ENCODE measurements at places on chromosomes 5 and 9.

GRCh38 chr9:108963459-108964143 lies 29.4 kb downstream of the ABITRAM start:
- no peak for DNase-seq

GRCh38 chr5:122352331-122352730 lies 40.3 kb downstream of the SNCAIP start:
- DNase-seq = no peak

DNA sequence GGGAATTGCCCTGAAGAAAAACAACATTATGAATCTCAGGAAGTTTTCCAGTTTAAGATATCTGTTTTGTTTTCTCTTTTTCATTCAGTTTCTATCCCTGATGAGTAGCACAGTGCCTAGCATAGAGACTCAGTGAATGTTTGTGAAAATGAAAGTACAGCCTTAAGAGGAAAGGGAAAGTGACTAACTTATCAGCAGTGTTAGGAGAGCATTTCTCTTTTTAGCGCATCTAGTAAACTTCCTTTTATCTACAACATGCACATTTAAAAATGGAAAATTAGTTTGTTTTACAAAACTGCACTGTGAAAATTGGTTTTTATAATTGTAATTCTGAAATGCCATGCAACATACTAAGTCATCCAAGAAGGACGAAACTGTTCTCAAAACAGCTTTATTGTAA lies 110.8 kb downstream of the SMARCA2 start:
- DNase-seq = no peak

- no peak for DNase-seq
Measured at GRCh38 chr5:168285696-168286095, 5.7 kb upstream of the WWC1 start.

- no peak for DNase-seq
Measured at GRCh38 chr5:6739603-6740002, 26.4 kb downstream of the TENT4A start.

- DNase-seq = no peak
Measured at GRCh38 chr5:6832994-6833393, 119.8 kb downstream of the TENT4A start.

GRCh38 chr5:80884086-80884813 lies 75.9 kb upstream of the RASGRF2 start:
- no peak for DNase-seq

DNA sequence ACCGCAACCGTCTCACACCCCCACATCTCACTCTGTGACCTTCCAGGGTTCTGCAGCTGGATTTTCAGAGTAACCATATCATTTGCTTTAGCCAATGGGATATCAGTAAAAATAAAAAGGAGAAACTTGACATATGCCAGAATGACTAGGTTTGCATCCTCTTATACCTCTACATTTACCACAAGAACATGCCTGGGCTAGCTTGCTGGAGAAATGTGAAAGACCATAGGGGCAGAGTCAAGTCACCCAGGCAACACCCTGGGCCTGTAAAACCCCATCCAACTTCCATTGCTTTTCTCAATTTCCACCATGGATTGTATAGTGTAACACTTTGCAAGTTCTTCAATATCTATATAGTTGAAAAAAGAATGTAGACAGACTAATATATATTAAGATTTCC lies 731.1 kb downstream of the PTPRD start:
- no peak for DNase-seq

GRCh38 chr9:21392270-21392669 lies 7.1 kb upstream of the IFNA2 start:
- DNase-seq = no peak

DNA sequence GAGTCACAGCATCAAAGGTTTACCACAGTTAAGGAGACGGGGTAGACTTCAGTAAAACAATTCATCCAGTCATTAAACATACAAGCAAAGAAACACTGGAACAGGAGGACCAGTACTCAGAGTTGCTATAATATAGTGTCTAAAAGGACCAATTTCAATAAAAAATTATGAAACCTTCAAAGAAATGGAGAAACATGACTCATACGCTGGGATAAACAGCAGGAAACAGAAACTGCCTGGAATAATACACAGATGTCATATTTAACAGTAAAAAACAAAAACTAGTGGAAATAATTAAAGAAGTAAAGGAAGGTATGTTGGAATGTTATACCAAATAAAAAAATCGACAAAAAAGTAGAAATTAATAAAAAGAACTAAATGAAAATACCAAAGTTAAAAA lies 1075.9 kb downstream of the NR2F1-AS1 start:
- no peak for DNase-seq

DNA sequence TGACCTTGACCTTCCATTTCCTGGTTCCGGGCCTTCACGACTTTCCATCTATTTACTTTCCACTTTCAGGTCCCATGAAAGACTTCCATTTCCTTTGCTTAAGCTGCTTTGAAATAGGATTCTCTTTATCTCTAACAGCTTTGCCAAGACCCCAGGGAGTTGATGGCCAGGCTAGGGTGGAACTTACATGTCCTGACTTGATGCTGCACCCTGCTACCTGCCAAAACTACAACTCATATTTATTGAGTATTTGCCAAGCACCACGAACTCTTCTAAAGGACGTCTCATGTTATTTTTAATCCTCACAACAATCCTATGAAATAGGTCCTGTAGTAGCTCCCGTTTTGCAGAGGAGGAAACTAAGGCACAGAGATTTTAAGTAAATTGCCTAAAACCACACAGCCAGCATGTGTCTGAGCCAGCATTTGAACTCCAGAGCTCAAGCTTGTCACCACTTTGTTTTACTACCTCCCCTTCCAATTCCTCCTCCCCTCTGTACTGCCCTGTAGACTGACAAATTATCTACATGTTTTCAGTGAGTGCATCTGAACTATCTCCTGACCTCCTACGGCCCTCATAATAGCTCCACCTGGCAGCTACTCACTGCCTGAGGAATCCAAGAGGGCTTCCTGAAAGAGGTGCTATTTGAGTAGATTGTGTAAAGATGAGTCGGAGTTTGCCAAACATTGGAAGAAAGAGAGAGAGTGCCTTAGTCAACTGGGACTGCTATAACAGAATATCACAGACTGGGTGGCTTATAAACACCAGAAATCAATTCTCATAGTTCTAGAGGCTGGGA lies 38.4 kb upstream of the SMIM23 start:
- DNase-seq = no peak

DNA sequence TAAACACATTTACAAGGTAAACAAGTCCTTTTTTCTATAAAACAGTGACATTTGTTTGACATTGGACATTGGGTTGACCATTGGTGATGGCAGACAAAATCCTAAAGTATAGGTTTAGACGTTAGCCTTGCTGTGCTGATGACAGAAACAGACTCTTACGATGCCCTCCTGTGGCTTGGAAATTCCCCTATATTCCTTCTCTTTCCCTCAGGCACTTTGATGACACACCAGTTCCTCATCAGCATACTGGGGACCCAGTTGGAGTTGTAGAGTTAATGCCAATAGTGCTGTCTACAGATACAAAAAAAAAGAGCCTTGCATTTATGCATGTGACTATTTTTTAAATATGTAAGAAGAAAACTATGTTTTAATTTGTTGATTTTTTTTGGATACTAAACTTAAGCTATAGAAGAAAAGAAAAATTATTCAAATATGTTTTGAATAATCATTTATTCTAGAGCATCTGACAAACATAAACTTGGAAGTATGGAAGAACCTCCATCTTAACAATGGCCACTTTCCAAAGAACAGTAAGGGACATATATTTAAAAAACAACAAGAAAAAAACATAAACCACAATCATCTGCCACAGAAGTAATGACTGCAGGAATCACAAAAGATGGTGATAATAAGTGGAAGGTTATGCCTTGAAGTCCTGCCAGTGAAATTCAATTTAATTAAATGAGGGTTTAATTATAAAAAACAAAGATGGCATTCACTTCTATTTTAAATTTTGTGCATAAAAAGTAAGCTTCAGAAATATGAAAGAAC lies 75.6 kb upstream of the SNCAIP start:
- DNase-seq = no peak

DNA sequence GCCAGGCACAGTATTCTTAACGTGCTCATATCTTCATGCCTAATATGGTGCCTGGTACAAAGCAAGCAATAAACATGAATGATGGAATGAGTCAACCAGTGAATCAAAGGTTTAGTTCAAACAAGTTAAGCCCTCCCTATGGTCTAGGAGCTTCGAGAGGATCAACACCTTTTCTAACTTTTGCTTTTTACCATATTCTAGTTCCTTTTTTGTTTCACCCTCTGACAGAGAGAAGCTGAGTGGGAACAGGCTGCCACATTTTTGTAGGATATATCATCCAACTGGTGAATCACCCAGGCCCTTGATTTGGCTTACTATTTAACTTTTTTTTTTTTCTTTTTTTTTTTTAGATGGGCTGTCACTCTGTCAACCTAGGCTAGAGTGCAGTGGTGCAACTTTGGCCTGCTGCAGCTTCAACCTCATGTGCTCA lies 39.3 kb upstream of the TNC start:
- DNase-seq = no peak

DNA sequence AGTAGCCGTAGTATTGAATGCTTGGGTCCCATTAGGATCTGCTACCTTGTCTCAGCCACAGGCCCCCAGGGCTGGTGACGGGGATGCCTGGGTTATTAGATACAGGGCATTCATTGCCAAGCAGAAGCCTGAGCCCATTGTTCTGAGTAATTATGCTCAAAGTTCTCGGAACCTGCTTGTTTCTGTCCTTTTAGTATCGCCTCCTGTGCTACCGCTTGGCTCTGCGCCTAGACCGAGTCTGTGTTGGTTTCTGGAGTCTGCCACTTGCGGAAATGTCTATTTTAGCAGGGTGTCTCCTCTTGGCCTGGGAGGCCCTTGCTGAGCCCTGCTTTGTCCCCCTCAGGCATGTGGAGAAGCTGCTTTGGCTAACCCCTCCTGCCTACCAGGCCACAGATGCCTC lies 506.1 kb downstream of the BNC2 start:
- no peak for DNase-seq

GRCh38 chr5:139668924-139669661 lies 20.9 kb downstream of the CXXC5 start:
- DNase-seq = no peak

GRCh38 chr5:65563777-65564176 lies 681 bp downstream of the PPWD1 start:
- DNase-seq = no peak

GRCh38 chr5:44178414-44178813 lies 210.8 kb downstream of the FGF10 start:
- DNase-seq = no peak

DNA sequence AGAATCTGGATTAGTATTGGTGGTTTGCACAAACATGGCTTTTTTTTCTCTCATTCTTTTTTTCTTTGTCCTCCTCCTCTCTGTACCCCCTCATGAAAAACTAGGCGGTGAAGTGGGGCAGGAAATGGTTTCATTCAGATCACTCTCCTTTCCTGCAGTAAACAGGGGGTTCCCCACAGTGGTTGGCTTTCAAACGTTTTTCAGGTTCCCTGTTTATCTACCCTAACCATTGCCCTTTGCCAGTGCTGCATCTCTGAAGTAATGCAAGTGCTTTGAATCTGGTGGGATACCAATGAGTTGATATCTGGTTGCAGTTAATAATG lies 29.8 kb downstream of the NR4A3 start:
- no peak for DNase-seq

DNA sequence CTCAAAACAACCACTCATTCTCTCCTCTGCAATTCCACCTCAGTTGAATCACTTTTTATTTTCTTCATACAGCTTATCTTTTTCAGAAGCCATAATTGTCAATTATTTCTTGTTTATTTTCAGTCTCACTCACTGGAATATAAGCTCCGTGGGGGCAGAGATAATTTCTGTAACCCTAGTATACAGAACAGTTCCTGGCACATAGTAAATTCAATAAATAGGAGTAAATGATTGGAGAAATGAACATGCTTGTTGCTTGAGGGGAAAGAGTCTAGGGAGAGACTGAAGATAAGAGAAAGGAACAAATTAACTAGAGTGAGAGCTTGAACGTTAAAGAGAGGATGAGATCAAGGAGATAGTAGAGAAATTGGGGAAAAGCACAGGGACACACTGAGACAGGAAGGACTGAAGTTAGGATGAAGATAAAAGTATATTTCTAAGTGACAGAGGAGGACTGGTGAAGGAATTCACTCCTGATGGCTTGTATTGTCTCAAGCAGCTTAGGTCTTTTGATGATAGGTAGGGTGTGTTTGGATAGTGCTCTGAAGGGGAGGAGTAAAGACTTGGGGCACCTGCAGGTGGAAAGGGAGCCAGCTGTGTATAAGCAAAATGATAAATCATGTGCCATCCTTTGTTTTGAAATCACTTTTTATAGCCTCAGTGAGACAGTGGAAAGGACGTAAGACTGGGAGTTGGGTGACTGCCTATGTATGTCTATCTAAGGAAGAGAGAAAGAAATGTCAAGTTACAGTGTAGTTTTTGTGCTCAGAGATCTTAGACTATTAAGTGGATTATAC lies 2.2 kb downstream of the NAA35 start:
- DNase-seq = no peak

- no peak for DNase-seq
Measured at GRCh38 chr5:9398227-9398626, 147.6 kb downstream of the SEMA5A start.

GRCh38 chr5:97087138-97087537 lies 55.3 kb downstream of the LIX1 start:
- no peak for DNase-seq

GRCh38 chr9:78470216-78470615 lies 173.3 kb downstream of the PSAT1 start:
- DNase-seq = no peak

DNA sequence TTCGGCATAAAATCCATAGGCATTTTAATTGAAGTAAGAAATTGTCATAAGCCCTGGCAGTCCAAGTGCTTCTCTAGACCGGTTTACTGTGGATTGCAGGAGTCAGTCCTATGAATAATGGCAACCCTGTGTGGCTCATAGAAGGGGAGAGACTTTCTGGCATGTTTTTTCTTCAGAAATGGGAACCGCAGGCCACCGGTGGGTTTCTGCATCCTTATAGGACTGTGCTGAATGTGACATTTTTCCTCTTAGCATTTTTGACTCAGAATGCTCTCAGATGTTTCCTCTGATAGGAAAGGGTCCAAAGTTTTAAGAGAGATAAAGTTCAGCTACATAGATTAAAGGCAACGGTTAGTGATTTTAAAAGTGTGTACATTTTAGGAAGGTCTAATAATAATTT lies 6.3 kb downstream of the DAPK1 start:
- DNase-seq = no peak

DNA sequence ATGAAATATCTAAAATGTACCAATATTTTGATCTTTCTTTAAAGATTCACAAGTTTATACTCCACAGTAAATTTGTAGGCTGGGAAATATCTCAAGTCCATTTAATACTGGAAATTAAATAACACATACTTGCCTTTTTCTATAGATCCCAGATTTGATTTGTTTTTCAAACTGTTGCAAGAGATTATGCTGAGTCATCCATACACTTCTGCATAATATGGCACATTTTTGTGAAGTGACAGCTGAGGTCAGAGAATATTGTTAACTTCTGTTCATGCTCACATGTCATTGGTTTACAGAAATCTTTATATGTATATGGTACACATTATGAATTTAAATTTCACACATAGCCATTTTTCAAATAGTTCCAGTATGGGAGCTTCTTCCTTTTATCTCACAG lies 1066.3 kb upstream of the NUDT12 start:
- no peak for DNase-seq

- DNase-seq = peak; percentile 16
Measured at GRCh38 chr9:96219026-96219899, 82.7 kb downstream of the HSD17B3 start.

- no peak for DNase-seq
Measured at GRCh38 chr9:123424552-123425225, 68.7 kb downstream of the CRB2 start.

Measured in activated CD4-positive, alpha-beta T cell treated with anti-CD3 and anti-CD28 coated beads for 24 hours (primary cell).